AG09319 (cell line): ENCODE measurements at places on chromosomes 11 and 22.

DNA sequence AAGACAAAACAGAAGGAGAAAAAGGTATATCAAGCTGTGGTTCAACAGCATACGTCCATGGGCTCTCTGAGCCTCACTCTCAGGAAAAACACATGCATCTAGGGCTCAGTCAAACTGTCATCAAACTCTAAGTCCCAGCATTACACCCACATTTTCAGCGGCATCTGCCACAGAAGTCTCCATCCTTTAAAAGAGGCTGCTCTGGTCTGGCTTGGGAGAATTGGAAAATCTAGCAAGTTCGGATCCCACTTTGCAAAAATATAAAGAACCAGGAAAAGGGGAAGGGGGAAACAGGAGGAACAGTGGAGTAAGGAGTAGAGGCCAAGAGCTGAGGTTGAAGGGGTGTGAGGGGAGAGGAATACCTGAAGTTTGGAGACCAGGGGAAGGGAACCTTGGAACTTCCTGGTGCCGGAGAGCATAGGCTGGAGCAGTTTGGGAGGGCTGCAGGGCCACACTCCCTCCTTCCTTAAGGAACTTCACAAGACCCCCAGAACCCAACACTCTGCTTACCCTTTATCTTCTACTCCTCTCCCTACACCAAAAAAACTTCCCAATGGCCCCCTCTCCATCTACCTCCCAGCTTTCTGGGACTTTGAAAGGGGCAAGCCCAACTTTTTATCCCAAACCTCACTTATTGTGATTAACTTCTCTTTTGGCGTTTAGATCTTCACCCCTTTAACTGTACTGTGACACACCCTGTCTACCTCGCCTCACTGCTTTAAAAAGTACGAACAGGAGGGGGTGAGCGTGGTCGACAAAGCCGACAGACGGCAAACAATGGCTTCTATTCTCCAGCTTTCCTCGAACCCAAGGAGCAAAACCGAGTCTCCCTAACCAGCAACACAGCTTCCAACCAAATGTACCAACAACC, 4.0 kb downstream of the PAX6 start:
- DNase-seq = no peak

DNA sequence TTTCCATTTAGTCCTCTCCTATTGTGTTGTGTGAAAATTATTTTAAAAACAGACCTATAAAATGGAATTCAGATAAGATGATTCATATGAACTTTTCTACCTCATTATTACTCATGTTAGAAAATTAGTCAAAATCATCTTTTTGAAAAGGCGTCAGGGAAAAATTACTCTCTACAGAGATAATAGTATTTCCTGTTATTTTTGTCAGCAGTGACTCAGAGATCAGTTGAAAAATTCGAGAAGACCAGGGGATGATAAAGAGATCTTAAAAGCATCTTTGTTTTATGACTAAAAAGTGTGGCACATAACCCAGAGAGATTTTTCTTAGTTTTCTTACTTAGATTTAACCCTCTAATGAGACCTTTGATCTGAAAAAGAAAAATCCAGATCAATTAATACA, 157.9 kb upstream of the CARD18 start:
- DNase-seq = no peak

GRCh38 chr11:63478896-63479295, 12.1 kb downstream of the PLAAT5 start:
- peak; percentile 55 for DNase-seq

DNA sequence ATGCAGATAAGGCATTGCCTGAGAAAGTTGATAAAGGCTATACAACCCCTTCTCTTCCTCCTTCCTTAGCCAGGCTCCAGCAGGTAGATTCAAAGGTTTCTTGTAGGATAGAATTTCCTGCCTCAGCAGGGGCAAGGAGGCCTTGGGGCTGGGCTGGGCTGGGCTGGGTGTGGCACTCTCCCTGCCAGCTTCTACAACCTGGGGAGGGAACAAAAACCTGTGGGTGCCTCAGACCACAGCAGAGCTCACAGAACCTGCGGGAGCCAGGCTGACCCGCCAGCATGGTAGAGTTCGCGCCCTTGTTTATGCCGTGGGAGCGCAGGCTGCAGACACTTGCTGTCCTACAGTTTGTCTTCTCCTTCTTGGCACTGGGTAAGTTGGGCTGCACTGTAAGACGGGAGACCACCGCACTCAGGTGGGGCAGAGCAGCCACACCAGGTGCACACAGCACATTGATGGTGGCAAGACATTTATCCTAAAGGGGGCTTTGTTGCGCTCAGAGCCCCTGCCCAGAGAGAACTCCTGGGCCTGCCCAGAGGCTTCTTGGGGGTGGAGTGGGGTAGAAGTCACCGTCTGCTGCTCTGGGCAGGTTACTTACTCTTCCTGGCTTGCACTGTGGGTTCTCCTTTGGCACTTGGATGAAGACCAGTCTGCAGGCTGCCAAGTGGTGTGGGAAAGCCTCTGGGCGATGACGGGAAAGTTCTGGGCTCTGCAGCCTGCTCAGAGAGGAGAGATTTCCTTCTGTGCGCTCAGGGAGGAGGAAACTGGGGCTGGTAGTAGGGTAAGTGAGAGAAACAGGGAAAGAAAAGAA, at the start of gene MOGAT2:
MOGAT2 (plus strand) TSS at position 231 of the 811 bp plus-strand sequence; CDS start at position 282, 51 bp downstream.
- no peak for DNase-seq

- no peak for DNase-seq
Observed at GRCh38 chr11:112628676-112629075, 332.5 kb upstream of the NCAM1 start.

DNA sequence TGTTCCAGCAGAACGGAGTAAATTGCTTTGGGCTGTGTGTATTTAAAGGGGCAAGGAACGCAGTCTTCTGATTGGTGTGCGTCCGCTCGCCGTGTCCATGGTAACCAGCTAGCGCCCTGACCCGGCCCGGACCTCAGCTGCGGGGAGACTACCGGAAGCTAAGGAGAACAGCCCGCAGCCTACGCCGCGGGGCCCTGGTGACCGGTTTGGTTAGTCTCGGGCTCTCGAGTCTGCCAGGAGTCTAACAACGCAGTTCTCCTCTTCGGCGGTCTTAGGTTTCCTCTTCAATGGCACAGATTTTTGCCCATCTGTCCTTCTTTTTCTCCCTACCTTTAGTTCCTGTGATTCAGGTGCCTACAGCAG, 3.5 kb upstream of the OR56A3 start:
- no peak for DNase-seq

- no peak for DNase-seq
Observed at GRCh38 chr11:75868990-75869389, 54.0 kb downstream of the UVRAG start.

GRCh38 chr22:46421267-46421666, 85.8 kb downstream of the TRMU start:
- DNase-seq = no peak
